ENCODE measurements at places on chromosomes 3 and 15. TPM values are rescaled to one million over a fixed set of nuclear protein-coding genes. Genes with fewer than 3 reads are reported as not detected.

- H3K4me3 ChIP-seq: no peak overlapping the region
- DNase-seq: no peak
- H3K27ac ChIP-seq: no peak overlapping the region
- H3K27me3 ChIP-seq: peaks cover 30% of the 10 kb centered on the region
- no peaks in the 10 kb centered on the region for H3K4me1 ChIP-seq
Measured at GRCh38 chr3:42340466-42340865, 69.9 kb downstream of the LYZL4 start.

Gene LOXL1
- total RNA-seq: 8.4 TPM

Gene DAPK2
- total RNA-seq: 2.7 TPM

Gene COLQ
- total RNA-seq: 10.8 TPM

- DNase-seq: no peak
- H3K4me3 ChIP-seq: no peak overlapping the region
- H3K4me1 ChIP-seq: peaks cover 5% of the 10 kb centered on the region
Measured at GRCh38 chr15:39499042-39499441, 81.8 kb upstream of the THBS1 start.

DNA sequence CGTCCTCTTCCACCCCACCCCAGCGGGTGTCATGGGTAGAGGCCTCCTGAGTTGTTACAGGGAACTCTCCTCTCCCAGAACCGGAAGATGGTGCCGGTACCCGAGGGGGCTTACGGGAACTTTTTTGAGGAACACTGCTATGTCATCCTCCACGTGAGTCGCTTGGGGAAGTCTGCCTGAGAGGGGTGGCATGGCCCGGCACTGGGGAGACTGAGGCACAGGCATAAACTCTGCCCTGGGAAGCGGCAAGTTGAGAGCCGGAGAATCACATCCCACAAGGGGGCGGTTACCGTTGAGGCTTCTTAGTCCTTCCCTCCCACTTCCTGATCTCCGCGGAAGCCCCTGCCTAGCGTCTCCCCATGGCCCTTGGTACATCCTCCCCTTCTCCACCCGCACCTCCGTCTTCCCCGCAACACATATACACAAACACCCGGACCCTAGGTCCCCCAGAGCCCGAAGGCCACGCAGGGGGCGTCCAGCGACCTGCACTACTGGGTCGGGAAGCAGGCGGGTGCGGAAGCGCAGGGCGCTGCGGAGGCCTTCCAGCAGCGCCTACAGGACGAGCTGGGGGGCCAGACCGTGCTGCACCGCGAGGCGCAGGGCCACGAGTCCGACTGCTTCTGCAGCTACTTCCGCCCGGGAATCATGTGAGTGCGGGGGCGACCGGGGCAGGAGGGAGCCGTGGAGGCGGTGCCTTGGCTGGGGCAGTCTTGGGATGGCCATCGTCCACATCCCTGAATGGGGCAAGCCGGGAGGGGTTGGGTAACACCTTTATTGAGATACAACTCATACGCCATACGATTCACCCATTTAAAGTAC is 3.4 kb downstream of the VILL start:
- H3K27ac ChIP-seq: peak overlapping the region; percentile 96
- no peaks in the 10 kb centered on the region for H3K27me3 ChIP-seq
- DNase-seq: peak; percentile 39
- peaks cover 48% of the 10 kb centered on the region for H3K4me1 ChIP-seq
- peaks cover 2% of the 10 kb centered on the region for H3K36me3 ChIP-seq

GRCh38 chr3:55194376-55194775 is 266.5 kb upstream of the LRTM1 start:
- no peak for DNase-seq
- H3K27me3 ChIP-seq: no peaks in the 10 kb centered on the region
- no peak overlapping the region for H3K27ac ChIP-seq
